Stimulated activated CD8-positive, alpha-beta memory T cell treated with anti-CD3 and anti-CD28 coated beads, Interleukin-15, amount 100 ng/mL, for 48 hours (primary cell): ENCODE measurements at places on chromosomes 1 and 21.

DNA sequence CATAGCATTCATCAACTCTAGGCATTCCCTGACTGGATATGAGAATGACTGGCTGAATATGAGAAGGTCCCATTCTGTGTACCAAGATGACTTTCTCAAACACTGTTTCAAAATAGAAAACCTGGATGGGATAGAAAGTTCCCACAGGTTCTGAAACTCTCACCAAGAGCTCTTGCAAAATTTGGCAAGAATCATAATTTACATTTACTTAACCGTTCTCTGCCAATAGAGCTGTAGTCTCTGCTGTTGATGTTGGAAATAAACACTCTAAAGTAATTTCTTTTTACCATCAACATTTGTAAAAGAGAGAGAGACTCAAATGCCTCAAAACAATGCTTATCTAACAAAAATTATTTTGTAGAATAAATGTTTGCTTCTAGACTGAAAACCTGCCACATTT lies 221.1 kb downstream of the LMO4 start:
- DNase-seq: no peak

- DNase-seq: no peak
These were observed 12.7 kb upstream of the TRAF3IP3 start for GRCh38 chr1:209743145-209743482.

- no peak for DNase-seq
These were observed 83.5 kb upstream of the ZNF281 start for GRCh38 chr1:200493344-200493743.

- DNase-seq: no peak
These were observed 324.6 kb downstream of the CAMTA1 start for GRCh38 chr1:7109901-7110300.

- no peak for DNase-seq
These were observed 113.4 kb downstream of the MATN1 start for GRCh38 chr1:30609999-30610345.

GRCh38 chr21:43820466-43820865 lies 31.1 kb downstream of the RRP1 start:
- DNase-seq: no peak

DNA sequence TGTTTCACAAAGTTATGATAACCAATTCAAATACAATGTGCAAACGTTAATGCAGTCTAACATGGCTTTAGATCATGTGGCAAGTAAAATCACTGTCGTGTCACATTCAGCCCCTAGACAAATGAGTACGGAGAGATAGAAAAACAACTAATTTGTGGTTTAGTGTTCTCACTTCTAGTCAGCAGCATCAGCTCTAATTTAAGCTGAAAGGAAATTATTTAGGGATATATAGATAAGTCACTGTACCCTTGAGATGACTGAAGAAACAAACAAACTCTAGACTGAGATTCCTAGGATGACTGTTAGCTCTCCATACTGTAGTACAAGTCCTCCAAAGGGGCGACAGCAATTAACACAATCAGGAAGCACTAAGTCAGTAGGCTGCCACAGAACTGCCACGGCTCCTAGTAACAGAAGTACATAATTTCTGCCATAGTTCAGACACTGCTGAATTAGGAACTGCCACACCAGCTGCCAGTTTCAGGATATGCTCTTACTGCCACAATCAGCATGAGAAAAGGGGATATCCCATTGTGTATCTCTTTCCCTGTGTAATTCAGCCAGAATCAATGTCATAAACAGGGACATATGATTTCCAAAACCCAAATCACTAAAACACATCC lies 150.4 kb upstream of the NEGR1 start:
- DNase-seq: no peak

GRCh38 chr1:3056641-3057040 lies 12.4 kb upstream of the PRDM16 start:
- no peak for DNase-seq

DNA sequence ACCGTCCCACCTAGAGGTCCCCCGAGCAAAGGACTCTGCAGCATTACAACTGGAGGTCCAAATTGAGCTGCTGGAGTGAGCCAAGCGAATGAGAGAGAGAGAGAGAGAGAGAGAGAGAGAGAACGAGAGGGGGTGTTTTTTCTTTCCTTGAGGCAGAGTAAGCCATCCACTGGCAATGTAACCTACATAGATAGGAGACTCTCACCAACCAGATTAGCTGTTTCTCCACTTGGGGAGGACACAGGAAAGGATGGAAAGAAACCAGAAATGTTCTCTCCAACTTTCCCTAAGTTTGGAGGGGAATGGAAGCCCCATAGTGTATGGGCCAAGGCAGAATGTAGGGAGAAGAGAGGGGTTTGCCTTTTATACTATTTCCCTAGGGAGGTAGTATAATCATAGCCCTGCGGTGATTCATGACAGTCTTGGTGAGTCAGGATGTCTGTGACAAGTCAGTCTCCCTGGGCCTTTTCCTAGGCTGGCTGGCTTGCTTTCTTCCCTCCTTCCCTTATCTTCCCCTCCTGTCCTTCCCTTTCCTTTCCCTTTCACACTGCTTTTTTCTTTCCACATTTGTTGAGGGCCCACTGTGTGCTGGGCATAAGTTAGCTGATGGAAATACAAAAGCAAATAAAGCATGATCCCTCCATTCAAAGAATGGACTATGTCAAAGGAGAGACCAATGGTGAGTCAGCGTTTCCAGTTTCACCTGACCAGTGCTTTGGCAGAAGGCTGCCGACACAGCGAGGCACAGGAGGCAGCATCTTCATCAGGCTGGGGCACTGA lies 7.1 kb downstream of the FNDC7 start:
- DNase-seq: no peak

DNA sequence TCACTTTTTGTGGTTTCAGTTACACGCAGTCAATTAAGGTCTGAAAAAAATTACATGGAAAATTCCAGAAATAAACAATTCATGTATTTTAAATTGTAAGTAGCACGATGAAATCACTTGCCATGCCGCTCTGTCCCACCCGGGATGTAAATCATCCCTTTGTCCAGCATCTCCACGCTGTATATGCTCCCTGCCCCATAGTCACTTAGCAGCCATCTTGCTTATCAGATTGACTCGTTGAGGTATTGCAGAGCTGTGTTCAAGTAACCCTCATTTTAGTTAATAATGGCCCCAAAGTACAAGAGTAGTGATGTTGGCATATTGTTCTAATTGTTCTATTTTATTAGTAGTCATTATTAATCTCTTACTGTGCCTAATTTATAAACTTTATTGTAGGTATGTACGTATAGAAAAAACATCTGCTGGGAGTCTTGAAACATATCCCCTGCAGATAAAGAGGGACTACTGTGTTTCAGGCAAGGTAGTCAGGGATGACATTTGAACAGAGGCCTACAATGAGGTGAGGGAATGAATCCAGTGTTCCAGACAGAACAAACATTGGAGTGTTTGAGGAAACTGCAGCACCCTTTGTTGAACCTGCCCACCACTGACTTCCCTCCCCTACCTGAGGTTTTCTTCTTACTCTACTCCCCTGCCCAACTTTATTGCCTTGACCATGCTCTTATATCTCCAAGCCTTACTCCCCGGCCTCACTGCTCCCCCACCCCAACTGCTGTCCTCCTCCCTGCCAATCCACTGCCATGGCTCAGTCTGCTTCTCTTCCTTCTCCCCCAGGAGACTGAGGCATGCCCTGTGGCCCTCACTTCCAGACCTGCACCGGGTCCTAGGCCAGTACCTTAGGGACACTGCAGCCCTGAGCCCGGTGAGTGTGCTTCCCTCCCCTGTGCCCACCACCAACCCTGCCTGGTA lies 7.1 kb upstream of the CDC20 start:
- no peak for DNase-seq

- no peak for DNase-seq
These were observed 38.2 kb upstream of the PPP1R15B start for GRCh38 chr1:204449678-204450280.

GRCh38 chr1:78687914-78688313 lies 38.3 kb downstream of the IFI44 start:
- no peak for DNase-seq

DNA sequence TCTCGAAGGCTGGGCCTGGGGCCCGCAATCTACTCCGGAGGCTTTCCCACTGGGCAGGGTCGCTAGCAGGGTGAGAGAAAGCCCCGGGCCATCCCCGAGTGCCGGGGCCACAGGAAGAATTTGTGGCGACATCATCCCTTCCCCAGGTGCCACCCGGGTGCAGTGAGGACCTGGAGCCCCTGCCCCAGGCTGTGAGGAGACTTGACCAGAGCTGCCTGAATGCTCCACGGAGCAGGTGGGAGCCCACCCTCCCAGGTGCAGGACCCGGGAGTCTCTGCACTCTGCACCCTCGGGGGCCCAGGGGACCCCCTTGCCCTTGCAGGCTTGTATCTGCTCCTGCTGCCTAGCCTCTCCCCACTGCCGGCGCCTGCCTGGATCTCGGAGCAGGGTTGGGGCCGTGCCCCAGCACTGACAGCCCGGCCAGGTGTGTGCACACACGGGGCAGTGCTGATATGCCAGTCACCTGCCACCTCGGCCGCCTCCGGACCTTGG lies 67.5 kb upstream of the RGS7 start:
- DNase-seq: no peak

GRCh38 chr1:212860713-212861581 lies 2.9 kb downstream of the FLVCR1 start:
- no peak for DNase-seq

GRCh38 chr1:228279722-228280105 lies 71.9 kb downstream of the OBSCN start:
- no peak for DNase-seq
